ENCODE measurements at places on chromosomes 7 and 10.
A peak's percentile ranks its signal among the peaks of the same experiment; 100 is the strongest.

GRCh38 chr10:62723375-62723774 is 81.1 kb upstream of the ADO start:
- no peak for DNase-seq

DNA sequence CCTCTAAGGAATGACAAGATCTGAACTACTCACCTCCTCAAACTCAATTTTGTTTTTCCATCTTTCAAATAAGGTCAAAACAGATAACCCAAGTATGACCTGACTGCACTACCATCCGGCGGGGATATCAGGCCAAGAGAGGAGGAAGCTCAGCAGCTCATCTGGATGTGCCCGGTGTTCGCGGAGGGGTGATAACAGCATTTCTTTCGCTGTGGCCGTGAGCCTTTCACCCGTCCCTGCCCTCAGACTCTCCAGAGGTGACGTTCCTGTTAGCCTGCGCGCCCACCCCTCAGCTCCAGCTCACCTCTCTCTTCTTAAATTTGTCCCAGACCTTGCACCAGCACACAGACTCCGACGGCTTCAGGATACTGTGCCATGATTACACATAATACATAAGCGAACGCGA is 526 bp downstream of the ZNF248 start:
- peak; percentile 1 for DNase-seq

GRCh38 chr10:21473541-21473940 is 51.9 kb downstream of the SKIDA1 start:
- DNase-seq = no peak

- DNase-seq = no peak
Observed at GRCh38 chr7:13148548-13148947, 461.1 kb downstream of the ARL4A start.

DNA sequence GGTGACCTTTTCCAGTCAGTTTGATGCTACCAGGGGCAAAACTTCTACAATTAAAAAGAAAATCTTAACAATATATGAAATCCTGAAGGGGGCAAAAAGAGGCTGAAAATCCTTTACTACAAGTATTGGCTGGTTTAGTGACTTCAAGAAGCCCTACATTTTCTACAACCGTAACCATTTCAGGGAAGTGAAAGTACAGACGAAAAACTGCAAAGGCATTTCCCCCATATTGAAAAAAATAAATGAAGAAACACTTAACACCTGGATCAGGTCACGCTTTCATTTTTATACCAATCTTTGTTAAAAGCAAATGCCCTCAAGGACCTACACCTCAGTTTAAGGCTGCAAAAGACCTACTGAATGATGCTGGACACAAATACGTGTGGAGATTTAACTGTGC is 38.6 kb downstream of the IL6 start:
- no peak for DNase-seq

DNA sequence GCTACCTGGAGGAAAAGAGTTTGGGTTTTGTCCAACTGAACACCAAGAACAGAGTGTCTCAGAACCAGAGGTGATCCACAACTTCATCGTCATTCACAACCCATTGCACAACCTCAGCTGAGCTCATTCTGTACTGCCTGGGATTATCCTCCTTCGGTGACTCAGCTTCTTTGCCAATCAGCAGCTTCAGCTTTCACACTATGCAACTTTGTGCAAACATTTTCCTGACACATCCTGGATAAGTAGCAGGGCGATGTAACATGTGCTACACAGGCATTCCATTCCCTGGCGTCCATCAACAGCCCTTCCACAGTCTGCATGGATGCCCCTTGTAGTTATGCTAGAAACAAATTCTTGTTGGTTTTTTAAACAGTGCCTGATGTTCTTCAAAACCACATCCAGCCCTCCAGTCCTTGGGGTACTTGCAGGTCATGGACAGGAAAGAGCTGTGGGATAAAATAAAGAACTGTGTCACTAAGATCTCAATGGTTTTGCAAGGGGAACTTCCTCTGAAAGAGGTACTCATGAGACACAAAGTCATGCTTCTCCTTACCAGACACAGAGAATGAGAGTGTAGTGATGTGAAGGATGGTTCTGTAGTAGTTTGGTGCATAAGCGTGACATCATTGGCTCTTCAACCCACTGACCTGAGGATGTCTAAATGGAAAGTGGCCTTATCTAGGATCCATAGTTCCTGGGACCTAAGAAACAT is 478.5 kb downstream of the KIF20B start:
- no peak for DNase-seq

DNA sequence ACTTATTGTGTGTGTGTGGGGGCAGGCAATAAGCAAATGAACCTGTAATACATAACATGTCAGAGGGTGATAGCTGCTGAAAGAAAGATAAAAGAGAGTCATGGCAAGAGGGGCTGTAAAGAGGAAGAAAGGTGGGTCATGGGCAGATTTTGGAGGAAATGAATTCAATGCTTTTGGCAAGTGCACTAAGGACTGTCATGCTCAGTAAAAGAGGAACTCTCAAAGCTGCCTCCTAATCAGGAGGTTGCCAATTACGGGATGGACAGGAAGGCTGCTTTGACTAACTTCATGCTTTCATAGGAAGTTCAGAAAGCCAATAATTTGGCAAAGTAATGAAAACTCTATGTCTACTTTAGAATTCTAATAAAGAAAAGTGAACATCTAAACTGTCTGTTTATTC is 401.2 kb downstream of the SH2D4B start:
- no peak for DNase-seq

GRCh38 chr7:99219985-99220384 is 12.1 kb upstream of the KPNA7 start:
- DNase-seq = no peak

DNA sequence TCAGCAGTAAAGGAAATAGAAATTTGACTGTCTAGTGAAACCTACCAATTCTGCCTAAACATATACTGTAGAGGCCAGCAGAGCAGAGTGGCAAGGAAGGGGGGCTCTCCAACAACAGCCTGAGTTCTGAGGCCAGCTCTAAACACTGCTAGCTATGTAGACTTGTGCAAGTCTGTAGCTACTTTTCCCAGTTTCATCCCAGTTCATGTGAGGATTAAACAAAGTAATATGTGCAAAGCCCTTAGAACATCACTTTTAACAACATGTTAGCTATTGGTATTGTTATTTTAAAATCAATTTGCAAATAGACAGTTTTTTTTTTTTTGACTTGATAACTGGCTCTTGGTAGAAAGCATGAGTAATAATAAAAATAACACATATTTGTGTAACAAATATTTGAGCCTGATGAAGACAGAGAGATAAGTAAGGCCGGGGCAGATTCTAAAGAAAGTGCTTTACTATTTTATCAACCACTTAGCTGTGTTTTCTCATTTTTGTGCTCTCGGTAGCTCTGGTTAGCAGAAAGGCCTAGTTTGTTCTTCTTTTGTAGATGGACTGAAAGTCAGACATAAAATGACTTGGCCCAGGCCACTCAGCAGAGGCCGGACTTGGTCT is 9.3 kb downstream of the CHST12 start:
- DNase-seq = no peak

GRCh38 chr10:127349737-127350136 is 153.3 kb upstream of the INSYN2A start:
- DNase-seq = no peak

DNA sequence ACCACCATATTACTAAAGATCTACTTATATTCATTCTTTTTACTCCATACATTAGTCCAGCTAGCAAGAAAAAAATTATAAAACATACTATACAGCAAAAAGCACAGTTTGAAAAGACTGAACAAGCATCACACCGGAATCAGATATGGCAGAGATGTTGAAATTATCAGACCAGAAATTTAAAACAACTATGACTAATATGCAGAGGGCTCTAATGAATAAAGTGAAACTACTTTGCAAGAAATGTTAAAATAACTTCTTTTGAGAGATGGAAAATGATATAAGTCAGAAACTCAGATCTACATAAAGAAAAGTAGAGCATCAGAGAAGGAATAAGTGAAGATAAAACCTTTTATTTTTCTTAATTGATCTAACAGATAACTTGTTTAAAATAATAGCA is 50.9 kb downstream of the SGCE start:
- no peak for DNase-seq

DNA sequence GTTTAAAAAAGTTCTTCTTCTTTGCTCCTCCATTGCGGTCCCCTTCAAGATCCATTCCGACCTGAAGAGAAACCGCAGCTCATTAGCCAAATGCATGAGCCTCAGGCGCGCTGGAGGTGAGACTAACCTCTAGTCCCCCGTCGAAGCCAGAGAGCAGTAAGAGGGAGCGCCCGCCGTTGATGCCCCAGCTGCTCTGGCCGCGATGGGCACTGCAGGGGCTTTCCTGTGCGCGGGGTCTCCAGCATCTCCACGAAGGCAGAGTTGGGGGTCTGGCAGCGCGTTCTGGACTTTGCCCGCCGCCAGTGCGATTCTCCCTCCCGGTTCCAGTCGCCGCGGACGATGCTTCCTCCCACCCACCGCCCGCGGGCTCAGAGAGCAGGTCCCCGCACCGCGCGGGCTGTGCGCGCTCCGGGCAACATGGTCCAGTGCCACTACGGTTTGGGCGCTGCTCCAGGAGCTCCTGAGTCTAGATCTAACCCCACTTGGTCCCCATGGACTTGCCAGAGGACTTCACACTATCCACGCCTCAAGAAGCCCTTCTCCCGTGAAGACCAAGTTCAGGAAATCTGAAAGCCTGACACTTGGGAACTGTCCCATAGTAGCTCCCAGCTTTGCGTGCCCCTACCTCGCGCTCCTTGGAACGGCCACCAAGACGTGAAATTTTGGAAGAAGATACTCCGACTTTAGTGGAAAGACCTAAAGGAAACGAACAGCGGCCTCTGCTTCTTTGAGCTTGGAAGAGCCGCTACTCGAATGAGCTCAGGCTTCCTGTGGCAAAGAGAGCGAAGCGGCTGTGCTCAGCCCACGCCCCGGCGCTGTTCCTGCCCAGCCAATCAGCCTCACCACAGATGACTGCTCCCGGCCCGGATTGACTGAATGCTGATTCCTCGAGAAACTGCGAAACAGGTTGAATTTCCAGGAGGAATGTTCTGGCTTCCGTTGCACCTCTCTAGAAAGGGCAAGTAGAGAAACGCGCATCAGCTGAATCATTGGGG is at the start of gene ABCB1:
Gene ABCB1, minus strand, starts transcription at position 755 of the 995 bp plus-strand sequence. Its CDS starts 700 bp downstream, at position 55.
- DNase-seq = peak; percentile 52

- no peak for DNase-seq
Observed at GRCh38 chr10:132169766-132170560, 16.8 kb upstream of the DPYSL4 start.

Measured in neural crest cell (in vitro differentiated cells).